ENCODE measurements at places on chromosomes 2 and 18.

DNA sequence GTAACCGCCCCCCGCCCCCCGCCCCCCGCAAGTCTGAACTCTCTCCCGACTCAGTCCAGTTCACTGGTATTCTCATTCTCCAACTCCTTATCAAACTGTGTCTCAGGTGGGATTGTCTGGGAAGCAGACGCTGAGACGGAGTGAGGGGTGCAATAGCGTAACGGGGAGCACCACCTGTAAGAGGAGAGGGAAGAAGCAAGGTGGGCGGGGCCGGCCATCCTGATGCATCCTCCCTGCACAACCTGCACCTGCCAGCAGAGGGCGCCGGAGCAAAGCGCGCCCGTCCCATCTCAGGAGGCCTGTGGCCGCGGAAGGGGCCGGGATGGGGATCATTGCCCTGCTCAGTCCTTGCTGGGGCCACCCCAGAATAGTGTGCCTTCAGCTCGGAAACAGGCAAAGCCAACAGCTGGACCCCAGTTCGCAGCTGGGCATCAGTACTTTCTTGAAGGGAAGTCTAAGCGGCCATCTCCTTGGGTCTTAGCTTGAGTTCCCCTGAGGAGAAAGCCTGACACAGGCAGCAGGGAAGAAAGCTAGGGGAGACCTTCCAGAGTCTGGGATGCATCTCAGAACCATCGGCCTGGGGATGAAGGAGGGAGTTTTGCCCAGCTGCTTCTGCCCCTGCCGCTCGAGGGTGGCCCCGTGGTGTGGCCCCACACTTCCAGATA lies 208.0 kb downstream of the TFCP2L1 start:
- DNase-seq = no peak

DNA sequence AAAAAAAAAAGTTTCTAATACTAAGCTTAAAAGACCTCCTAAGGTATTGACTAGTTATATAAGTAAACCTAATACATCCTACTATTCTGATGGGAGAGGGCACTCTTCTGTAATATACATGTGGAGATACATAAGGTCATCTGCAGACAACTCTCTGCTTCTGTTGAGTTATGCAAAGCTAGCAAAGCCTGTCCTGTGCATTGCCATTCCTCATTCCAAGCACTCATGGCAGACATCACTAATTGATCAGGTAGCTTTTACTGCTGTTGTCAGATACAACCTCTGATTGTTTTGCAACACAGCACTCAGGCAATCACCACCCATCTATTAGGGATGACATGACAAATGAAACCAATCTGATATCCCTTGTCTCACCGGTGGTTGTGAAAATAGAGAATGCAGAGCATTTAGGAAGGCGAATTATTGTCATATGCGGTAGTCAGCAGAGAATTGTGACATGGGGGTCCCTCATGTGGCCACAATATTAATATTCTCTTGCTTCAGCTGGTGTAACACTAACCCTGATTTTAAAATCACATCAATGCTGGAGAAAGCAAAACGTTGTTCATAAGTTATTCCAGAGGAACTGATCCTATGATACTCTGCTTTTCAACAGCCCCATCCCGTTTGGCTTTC lies 416.5 kb upstream of the GYPC start:
- DNase-seq = no peak

- no peak for DNase-seq
Observed at GRCh38 chr2:224724331-224724730, 8.2 kb upstream of the CCDC195 start.

DNA sequence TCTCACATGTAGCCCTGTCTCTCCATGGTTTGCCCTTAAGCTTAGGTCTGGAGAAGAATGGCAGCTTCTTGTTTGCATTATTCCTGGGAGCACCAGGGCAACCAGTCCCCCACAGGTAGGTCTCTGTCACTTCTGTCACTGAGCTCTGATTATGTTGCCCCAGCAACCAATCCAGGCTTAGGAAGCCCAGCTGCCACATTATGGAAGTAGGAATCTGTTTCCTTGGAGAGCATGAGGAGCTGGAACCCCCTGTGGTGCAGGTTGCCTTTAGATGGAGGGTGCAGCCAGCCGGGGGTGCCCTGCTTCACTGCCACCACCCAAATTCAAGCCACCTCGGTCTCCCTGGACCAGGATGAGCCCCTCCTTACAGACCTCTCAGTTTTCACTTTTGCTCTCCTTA lies 4.8 kb downstream of the RESP18 start:
- no peak for DNase-seq

DNA sequence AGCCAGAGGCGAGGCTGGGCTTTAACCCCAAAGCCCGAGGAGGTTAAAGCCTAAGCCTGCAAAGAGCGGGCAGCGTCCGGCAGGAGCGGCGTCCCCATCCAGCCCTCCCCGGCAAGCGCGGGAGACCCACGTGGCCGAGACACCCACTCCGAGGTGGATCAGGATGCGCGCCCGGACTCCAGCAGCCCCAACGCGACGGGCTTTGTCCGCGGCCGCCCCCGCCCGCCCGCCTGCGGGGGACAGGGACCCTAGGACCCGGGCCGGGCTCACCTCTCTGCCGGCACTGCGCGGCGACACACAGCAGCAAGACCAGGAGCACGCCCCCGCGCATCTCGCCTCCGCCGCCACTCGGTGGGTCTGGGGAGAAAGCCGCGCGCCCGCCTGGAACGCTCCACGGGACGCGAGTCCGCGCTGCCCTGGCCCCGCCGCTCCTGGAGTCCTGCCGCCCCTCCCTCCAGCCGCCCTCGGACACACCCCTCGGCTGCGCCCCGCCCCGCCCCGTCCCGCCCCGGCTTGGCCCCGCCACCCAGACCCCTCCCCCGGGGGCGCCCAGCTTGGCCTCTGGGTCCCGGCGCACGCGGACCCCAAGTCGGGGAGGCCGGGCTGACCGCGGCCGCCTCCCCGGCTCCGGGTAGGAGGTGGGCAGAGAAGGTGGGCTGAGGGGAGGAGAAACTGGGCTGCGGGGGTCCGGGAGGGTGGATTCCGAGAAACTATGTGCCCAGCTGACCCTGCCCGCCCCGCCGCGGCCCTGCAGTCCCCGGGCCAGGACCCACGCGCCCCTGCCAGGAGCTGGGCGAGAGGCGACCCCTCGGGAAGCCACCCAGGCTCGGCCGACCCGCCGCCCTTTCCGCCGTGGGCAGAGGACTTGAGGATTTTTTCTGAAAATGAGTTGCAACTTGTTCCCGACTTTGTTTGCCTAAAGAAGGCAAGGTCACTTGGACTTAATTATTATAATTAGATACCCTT lies at the start of gene LAMA1:
Gene LAMA1 (minus strand): TSS at position 408 of the 966 bp plus-strand sequence. CDS start 77 bp downstream, at position 331.
- DNase-seq = no peak

- DNase-seq = no peak
Observed at GRCh38 chr2:194289712-194290346, 1367.2 kb upstream of the SLC39A10 start.

GRCh38 chr2:127058246-127058953 lies 48.6 kb downstream of the BIN1 start:
- no peak for DNase-seq

- no peak for DNase-seq
Observed at GRCh38 chr2:141341444-141341843, 789.4 kb downstream of the LRP1B start.

GRCh38 chr2:11729362-11730212 lies 16.8 kb upstream of the LPIN1 start:
- no peak for DNase-seq

- no peak for DNase-seq
Observed at GRCh38 chr2:219500135-219500534, 1.4 kb downstream of the GMPPA start.

- DNase-seq = no peak
Observed at GRCh38 chr2:71129902-71130151, 202 bp downstream of the MCEE start.

DNA sequence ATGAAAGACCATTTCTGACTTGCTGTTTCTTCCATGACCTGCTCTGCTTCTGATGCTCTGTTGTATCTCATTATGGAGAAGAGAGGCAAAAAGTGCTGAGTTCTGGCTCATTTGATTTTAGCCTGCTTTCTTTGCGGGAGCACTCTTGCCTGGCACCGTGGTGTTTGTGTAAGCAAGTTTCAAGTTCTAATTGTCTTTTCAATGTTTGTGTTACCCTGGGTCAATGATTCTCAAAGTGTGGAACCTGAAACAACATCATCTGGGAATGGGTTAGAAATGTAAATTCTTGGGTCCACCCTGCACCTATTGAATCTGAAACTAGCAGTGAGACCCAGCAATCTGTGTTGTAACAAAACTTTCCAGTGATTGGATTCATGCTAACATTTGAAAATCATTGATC lies 85.5 kb upstream of the STON1 start:
- DNase-seq = no peak

GRCh38 chr2:46775722-46776121 lies 139.9 kb downstream of the MCFD2 start:
- DNase-seq = no peak

DNA sequence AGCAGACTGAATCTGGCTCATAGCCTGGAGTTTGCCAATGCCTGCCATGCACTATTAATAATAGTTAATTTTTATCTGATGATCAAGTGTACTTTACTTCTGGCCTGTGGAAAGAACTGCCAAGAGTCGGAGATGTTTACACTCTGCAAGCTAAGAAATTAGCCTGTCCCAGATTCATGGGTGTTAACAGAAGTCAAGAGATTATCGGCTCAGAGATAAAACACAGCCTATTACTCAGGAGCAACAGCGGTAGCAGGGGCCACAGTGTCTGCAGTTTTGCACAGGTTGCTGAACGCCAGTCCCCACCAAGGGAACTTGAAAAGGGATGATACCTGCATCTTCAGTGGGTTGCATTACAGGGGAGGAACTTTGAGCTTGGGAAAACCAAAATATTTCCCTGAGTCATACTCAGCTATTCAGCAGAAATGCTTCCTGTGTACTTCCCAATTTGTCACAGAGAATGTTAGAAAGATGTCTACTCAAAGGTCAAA lies 4.3 kb upstream of the ADI1 start:
- DNase-seq = no peak
